ENCODE measurements at places on chromosomes 7 and 10. TPM values are rescaled to one million over a fixed set of nuclear protein-coding genes. Genes with fewer than 3 reads are reported as not detected.
A peak's percentile ranks its signal among the peaks of the same experiment; 100 is the strongest.

GNA12 gene
- 31.4 TPM for total RNA-seq

DUS4L gene
- 10.5 TPM for total RNA-seq

AEBP1 gene
- 300 TPM for total RNA-seq

TAS2R38 gene
- not detected for total RNA-seq

ZEB1 gene
- total RNA-seq, result 71.1 TPM

- no peaks in the 10 kb centered on the region for H3K27me3 ChIP-seq
- H3K36me3 ChIP-seq, result no peaks in the 10 kb centered on the region
- no peaks in the 10 kb centered on the region for H3K4me1 ChIP-seq
- DNase-seq, result no peak
Observed at GRCh38 chr10:69537449-69537848, 35.8 kb downstream of the NEUROG3 start.

- no peaks in the 10 kb centered on the region for H3K36me3 ChIP-seq
- no peak overlapping the region for H3K27ac ChIP-seq
- no peak overlapping the region for H3K4me3 ChIP-seq
Observed at GRCh38 chr10:123318516-123318915, 164.3 kb downstream of the BUB3 start.

DNA sequence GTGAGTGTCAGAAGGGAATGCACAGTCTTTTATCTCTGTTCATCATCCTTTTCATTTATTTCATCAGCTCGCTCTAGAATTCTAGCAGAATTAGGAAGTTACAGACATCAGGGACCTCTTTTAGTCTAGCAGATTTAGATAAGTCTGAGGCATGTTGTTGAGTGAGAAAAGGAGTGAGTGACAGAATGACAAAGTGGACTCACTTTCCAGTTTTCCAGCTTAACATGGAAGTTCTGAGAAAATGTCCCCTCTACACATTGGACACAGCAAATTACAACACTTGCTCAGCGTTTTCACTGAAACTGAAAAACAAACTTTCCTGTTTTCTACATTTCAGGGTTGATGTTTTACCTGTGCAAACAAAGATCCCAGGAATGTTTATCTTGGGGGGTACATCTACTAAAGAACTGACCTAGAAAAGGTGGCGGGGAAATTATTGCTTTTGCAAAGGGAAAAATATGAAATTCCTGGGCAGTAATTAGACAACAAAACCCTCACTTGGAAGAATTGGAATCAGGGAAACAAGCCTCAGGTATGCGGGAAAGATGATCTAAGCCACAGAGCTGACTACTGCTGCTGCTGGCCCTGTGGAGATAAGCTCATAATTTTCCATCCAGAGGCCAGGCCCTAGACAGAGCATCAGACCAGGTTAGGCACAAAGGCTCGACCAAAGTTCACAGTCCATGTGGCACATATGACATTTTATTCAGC is 14.6 kb upstream of the CYP3A5 start:
- H3K27ac ChIP-seq, result no peak overlapping the region
- H3K27me3 ChIP-seq, result no peaks in the 10 kb centered on the region
- H3K4me1 ChIP-seq, result no peaks in the 10 kb centered on the region
- H3K4me3 ChIP-seq, result no peak overlapping the region

GRCh38 chr7:103660455-103661371 is 214.7 kb upstream of the SLC26A5 start:
- no peak overlapping the region for H3K27ac ChIP-seq
- H3K4me1 ChIP-seq, result no peaks in the 10 kb centered on the region
- H3K4me3 ChIP-seq, result no peak overlapping the region
- DNase-seq, result no peak
- no peaks in the 10 kb centered on the region for H3K27me3 ChIP-seq

- no peaks in the 10 kb centered on the region for H3K36me3 ChIP-seq
- DNase-seq, result no peak
- H3K27ac ChIP-seq, result no peak overlapping the region
- H3K4me1 ChIP-seq, result no peaks in the 10 kb centered on the region
- no peak overlapping the region for H3K4me3 ChIP-seq
Observed at GRCh38 chr10:13399236-13399635, 51.1 kb upstream of the SEPHS1 start.

- H3K36me3 ChIP-seq, result no peaks in the 10 kb centered on the region
- H3K4me3 ChIP-seq, result peak overlapping the region; percentile 47
- H3K27ac ChIP-seq, result no peak overlapping the region
- DNase-seq, result no peak
- H3K27me3 ChIP-seq, result no peaks in the 10 kb centered on the region
Observed at GRCh38 chr7:76234931-76235441, 33.3 kb downstream of the SRRM3 start.

- H3K4me1 ChIP-seq, result no peaks in the 10 kb centered on the region
- H3K4me3 ChIP-seq, result no peak overlapping the region
- H3K27me3 ChIP-seq, result no peaks in the 10 kb centered on the region
- H3K36me3 ChIP-seq, result no peaks in the 10 kb centered on the region
- peak; percentile 70 for DNase-seq
- H3K27ac ChIP-seq, result peak overlapping the region; percentile 62
Observed at GRCh38 chr10:90930971-90931871, 10.3 kb upstream of the ANKRD1 start.

GRCh38 chr10:83142074-83142563 is 997.2 kb upstream of the GHITM start:
- no peaks in the 10 kb centered on the region for H3K27me3 ChIP-seq
- no peak overlapping the region for H3K4me3 ChIP-seq
- H3K27ac ChIP-seq, result no peak overlapping the region
- H3K4me1 ChIP-seq, result no peaks in the 10 kb centered on the region
- H3K36me3 ChIP-seq, result no peaks in the 10 kb centered on the region
- no peak for DNase-seq

- H3K4me3 ChIP-seq, result no peak overlapping the region
- H3K27me3 ChIP-seq, result peaks cover 13% of the 10 kb centered on the region
- no peaks in the 10 kb centered on the region for H3K36me3 ChIP-seq
- H3K4me1 ChIP-seq, result peaks cover 6% of the 10 kb centered on the region
- no peak for DNase-seq
Observed at GRCh38 chr10:101138788-101139420, 7.8 kb downstream of the TLX1 start.

- H3K36me3 ChIP-seq, result no peaks in the 10 kb centered on the region
- no peak overlapping the region for H3K27ac ChIP-seq
- DNase-seq, result no peak
- H3K4me1 ChIP-seq, result peaks cover 9% of the 10 kb centered on the region
- peak overlapping the region; percentile 78 for H3K4me3 ChIP-seq
- H3K27me3 ChIP-seq, result peaks cover 17% of the 10 kb centered on the region
Observed at GRCh38 chr10:7412928-7413282, 2.1 kb upstream of the SFMBT2 start.

GRCh38 chr7:79282882-79283602 is 170.4 kb downstream of the MAGI2 start:
- no peaks in the 10 kb centered on the region for H3K36me3 ChIP-seq
- no peak for DNase-seq
- no peak overlapping the region for H3K27ac ChIP-seq
- H3K27me3 ChIP-seq, result no peaks in the 10 kb centered on the region

All from breast epithelium (tissue), 4 donors.